ENCODE measurements at places on chromosomes 3 and 15. TPM values are rescaled to one million over a fixed set of nuclear protein-coding genes. Genes with fewer than 3 reads are reported as not detected.

The GP9 gene
- total RNA-seq, result not detected

The C15orf39 gene
- 4.8 TPM for total RNA-seq

The SERINC4 gene
- total RNA-seq, result not detected

The TMEM40 gene
- not detected for total RNA-seq

The IREB2 gene
- 34.2 TPM for total RNA-seq

The SIDT1 gene
- total RNA-seq, result not detected

The FETUB gene
- not detected for total RNA-seq

The TMC3 gene
- total RNA-seq, result not detected

The LTK gene
- 0.58 TPM for total RNA-seq

The CCDC54 gene
- total RNA-seq, result not detected

The ATP10A gene
- total RNA-seq, result 5.8 TPM

The FOXB1 gene
- not detected for total RNA-seq

The CNTN4 gene
- not detected for total RNA-seq

The HRH1 gene
- 35.6 TPM for total RNA-seq

The CNTN6 gene
- not detected for total RNA-seq

The FBXO40 gene
- not detected for total RNA-seq

The B2M gene
- total RNA-seq, result 2,931 TPM

The STRIT1 gene
- total RNA-seq, result not detected

The MORC1 gene
- total RNA-seq, result not detected

The MYZAP gene
- total RNA-seq, result not detected

The GADL1 gene
- 0.33 TPM for total RNA-seq

The SPATA12 gene
- 0.15 TPM for total RNA-seq

The KLHL40 gene
- not detected for total RNA-seq

The SH2D7 gene
- total RNA-seq, result under 0.01 TPM

The ZMYND10 gene
- 1.5 TPM for total RNA-seq

The PLA2G4E gene
- under 0.01 TPM for total RNA-seq

The SYNPR gene
- not detected for total RNA-seq

The CKMT1B gene
- not detected for total RNA-seq

The PODXL2 gene
- 1.0 TPM for total RNA-seq

The PTX3 gene
- 266 TPM for total RNA-seq

The PTPRG gene
- 58.2 TPM for total RNA-seq

The ALG1L2 gene
- 0.33 TPM for total RNA-seq

The CHL1 gene
- total RNA-seq, result 8.9 TPM

The SOX14 gene
- total RNA-seq, result not detected

The CLASP2 gene
- 50.1 TPM for total RNA-seq

The PSTPIP1 gene
- 0.17 TPM for total RNA-seq

The SERPINI2 gene
- not detected for total RNA-seq

The ADAMTS7 gene
- 10.9 TPM for total RNA-seq

The MELTF gene
- total RNA-seq, result 4.9 TPM

The CAMK1 gene
- 65.2 TPM for total RNA-seq

The STAB1 gene
- 1.6 TPM for total RNA-seq

The PLCB2 gene
- total RNA-seq, result 0.17 TPM

The SMCO1 gene
- not detected for total RNA-seq

The RAD51 gene
- 4.1 TPM for total RNA-seq

The GABRR3 gene
- total RNA-seq, result not detected

The KIF15 gene
- 1.3 TPM for total RNA-seq

The SLC24A5 gene
- total RNA-seq, result not detected

The KNL1 gene
- 28.2 TPM for total RNA-seq

The ALPK3 gene
- total RNA-seq, result 0.87 TPM

The NPAP1 gene
- not detected for total RNA-seq

The KY gene
- total RNA-seq, result 1.6 TPM

The MAP4 gene
- 170 TPM for total RNA-seq

Data from smooth muscle cell of trachea (primary cell).